ENCODE measurements at places on chromosomes 7 and 10.

DNA sequence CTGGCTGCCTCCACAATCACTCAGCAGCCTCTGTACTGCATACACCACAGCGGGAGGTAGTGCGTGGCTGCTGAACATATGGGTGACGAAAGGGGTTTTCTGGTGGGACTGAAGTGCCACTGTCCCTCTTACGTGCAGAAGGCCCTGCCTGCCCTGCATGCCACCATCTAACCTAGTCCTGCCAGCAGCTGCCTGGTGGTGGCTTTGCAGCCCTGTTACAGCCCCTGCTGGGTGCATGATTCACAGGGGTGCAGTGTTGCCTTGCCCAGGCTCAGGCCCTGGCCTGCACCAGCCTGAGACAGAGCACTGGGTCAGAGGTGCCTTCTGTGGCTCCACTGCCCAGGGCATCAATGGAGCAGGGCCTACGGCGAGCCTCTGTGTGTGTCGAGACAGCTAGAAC, 50.1 kb downstream of the SYPL1 start:
- H3K27me3 ChIP-seq, result no peaks in the 10 kb centered on the region
- H3K27ac ChIP-seq, result no peak overlapping the region
- H3K36me3 ChIP-seq, result no peaks in the 10 kb centered on the region
- H3K4me3 ChIP-seq, result no peak overlapping the region

DNA sequence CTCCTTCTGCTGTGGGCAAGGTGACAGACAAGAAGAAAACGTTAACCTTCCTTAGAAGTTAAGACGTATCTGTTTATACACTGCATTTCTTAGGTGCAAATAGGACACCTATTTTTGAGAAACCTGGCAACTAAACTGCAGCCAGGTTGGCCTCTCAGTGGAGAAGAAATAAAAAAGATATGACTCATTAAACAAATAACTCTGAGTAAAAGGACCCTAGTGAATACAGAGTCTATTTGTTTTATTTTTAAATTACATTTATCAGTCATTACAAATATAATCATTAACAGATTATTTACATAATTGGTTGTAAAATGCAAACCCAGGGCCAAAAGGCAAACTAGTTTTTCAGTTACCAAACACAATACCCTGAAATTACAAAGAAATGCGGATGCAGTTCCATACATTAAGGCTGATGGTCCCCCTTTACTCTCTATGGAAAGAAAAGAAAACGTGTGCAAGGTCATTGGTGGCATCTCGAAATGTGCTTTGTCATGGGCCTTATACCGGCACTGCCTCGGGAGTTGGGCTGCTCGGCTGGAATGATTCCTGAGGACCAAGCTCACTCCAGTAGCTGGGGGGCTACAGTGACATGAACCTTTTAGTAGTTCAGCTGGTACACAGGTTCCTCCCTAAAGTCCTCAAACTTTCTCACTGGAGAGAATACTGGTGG, 38.4 kb downstream of the ADRB1 start:
- H3K27me3 ChIP-seq, result no peaks in the 10 kb centered on the region
- H3K4me3 ChIP-seq, result no peak overlapping the region
- H3K4me1 ChIP-seq, result peaks cover 2% of the 10 kb centered on the region
- no peaks in the 10 kb centered on the region for H3K36me3 ChIP-seq

DNA sequence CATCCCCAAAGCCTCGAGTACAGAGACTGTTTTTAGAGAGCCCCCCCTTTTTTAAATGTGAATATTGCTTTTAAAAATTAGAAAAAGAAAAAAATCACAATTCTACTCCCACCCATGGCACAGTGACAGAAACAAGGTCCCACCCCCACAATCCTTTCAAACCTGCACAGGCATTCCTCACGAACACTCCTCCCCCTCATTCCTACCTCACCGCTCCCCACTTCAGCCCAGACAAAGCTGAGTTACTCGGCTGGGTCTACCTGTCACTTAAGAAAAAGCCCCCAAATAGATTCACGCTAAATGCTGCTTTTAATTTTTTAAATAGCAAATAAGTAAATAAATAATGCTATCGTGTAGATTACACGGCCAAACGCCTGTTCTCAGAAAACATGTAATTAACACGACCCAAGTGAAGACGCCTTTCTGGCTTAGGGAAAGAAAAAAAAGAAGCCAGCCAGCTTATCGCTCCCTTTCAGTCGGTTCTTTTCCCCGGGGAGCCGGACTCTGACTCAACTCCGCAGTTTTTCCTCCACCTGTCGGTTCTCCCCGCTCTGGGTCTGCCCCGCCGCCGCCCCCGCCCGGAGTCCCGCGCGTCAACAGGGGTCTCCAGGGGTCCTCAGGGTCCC, 739 bp downstream of the MPP7 start:
- peak overlapping the region; percentile 98 for H3K4me3 ChIP-seq
- peaks cover 23% of the 10 kb centered on the region for H3K4me1 ChIP-seq
- DNase-seq, result no peak
- H3K27ac ChIP-seq, result peak overlapping the region; percentile 81
- H3K27me3 ChIP-seq, result no peaks in the 10 kb centered on the region

GRCh38 chr7:31407178-31407676, 66.7 kb upstream of the NEUROD6 start:
- no peak overlapping the region for H3K27ac ChIP-seq
- H3K27me3 ChIP-seq, result no peaks in the 10 kb centered on the region
- H3K36me3 ChIP-seq, result no peaks in the 10 kb centered on the region
- H3K4me3 ChIP-seq, result no peak overlapping the region
- no peak for DNase-seq

- H3K36me3 ChIP-seq, result peaks cover 3% of the 10 kb centered on the region
- H3K4me1 ChIP-seq, result peaks cover 24% of the 10 kb centered on the region
- no peak overlapping the region for H3K4me3 ChIP-seq
- H3K27me3 ChIP-seq, result peaks cover 6% of the 10 kb centered on the region
- H3K27ac ChIP-seq, result no peak overlapping the region
Measured at GRCh38 chr7:149625947-149626392, 128.4 kb upstream of the ZNF746 start.

DNA sequence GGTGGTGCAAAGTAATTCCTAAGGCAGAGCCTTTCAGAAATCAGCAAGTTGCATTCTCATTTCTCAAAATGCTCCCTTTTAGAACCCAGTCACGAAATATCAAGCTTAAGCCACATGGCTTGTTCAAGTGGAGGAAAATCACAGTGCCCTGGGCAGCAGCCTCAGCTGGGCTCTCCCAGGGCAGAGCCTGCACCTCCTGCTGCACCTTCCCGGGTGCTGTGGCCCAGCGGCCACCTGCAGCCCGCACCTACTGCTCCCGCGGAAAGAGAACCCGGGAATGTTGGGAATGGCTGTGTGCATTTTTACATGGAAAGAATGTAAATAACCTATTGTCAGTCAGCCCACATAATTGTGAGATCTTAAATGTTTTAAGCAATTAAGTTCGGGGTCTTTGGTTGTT, 396.5 kb upstream of the VSTM2A start:
- H3K36me3 ChIP-seq, result no peaks in the 10 kb centered on the region
- no peak overlapping the region for H3K27ac ChIP-seq
- H3K4me3 ChIP-seq, result no peak overlapping the region
- no peaks in the 10 kb centered on the region for H3K4me1 ChIP-seq
- no peaks in the 10 kb centered on the region for H3K27me3 ChIP-seq

GRCh38 chr7:156668130-156668741, 27.7 kb downstream of the RNF32 start:
- no peak overlapping the region for H3K4me3 ChIP-seq
- no peak for DNase-seq
- no peaks in the 10 kb centered on the region for H3K27me3 ChIP-seq
- peaks cover 16% of the 10 kb centered on the region for H3K36me3 ChIP-seq

DNA sequence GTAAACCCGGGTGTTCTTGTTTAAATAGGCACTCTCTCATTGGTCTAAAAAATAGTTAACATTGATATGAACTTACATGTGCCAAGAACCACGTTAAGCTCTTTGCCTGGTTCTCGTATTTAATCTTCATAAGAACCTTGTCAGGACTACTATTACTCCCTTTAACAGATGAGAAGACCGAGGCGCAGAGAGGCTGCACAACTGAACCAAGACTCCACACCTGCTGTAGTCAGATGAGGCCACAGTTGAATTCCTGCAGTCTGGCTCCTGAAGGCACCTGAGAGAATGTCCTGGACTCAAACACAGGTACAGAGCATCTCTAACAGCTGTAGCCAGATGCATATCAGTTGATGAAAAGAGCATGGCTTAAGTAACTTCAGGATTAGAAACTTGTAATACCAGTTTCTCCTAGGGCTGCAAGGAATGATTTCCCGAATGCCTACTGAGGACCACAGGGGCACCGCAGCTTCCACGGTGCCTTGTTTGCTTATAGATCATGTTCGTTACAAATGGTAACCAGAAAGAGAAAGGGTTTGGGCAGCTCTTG, 9.5 kb downstream of the DDC start:
- H3K4me3 ChIP-seq, result no peak overlapping the region
- no peaks in the 10 kb centered on the region for H3K36me3 ChIP-seq
- no peaks in the 10 kb centered on the region for H3K4me1 ChIP-seq
- no peak for DNase-seq
- H3K27me3 ChIP-seq, result peaks cover 3% of the 10 kb centered on the region

DNA sequence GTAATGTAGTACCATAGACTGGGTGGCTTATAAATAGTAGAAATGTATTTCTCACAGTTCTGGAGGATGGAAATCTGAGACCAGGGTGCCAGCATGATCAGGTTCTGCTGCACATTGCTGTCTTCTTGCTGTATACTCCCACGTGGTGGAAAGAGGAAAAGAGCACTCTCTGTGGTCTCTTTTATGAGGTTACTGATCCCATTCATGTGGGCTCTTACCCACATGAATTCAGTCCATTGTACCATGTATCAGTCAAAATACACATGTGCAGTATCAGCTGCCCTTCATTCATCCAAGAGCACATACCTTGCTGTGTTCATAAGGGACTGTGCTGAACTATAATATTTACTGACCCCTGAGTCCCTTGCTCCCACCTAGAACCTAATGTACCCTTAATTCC, 17.1 kb downstream of the PNLIPRP2 start:
- no peak overlapping the region for H3K4me3 ChIP-seq
- peaks cover 3% of the 10 kb centered on the region for H3K27me3 ChIP-seq

GRCh38 chr10:86151613-86152012, 215.0 kb downstream of the GRID1 start:
- peaks cover 6% of the 10 kb centered on the region for H3K27me3 ChIP-seq
- H3K4me1 ChIP-seq, result no peaks in the 10 kb centered on the region
- H3K36me3 ChIP-seq, result no peaks in the 10 kb centered on the region
- H3K27ac ChIP-seq, result no peak overlapping the region
- DNase-seq, result no peak

DNA sequence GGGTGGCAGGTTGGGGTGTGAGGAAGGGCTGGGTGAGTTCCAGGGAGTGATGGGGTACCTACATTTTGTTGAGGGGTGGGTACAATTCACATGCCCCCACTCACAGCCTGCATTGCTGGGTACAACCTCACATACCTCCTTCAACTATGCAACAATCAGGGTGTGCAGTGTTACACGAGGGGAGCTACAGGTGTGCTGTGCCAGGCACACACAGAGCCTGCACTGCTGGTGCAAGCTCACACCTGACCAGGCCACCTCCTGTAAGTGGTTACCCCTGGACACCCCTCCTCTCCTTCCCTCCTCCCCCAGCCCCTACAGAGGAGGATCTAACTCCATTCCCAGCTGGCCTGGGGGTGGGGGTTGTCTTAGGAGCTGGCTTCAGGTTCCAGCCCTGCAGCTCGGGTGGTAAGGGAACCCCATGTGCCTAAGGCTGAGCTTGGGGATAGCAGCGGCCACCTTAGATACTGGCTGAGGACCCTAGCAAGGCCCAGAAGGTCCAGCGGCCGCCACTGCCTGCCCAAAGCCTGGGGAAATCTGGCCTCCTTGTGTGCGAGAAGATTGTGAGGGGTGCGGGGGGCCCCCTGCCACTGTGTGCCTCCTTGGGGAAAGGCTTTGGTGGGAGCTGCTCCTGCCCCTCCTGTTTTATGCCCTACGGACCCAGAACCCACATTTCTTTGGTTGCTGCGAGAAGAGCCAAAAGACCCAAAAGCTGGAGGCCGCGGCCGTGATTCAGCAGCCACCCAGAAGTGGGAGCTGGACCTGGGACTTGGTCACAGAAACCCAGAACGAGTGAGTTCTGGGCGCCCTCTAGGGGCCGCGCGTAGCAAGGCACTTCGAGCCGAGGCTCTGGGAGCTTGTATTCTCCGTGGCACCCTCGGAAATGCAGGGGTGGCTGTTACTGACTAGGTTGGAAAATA, 10.8 kb downstream of the TLX1 start:
- H3K36me3 ChIP-seq, result no peaks in the 10 kb centered on the region
- H3K4me1 ChIP-seq, result no peaks in the 10 kb centered on the region
- no peak overlapping the region for H3K4me3 ChIP-seq
- peaks cover 63% of the 10 kb centered on the region for H3K27me3 ChIP-seq
- no peak overlapping the region for H3K27ac ChIP-seq
- peak; percentile 89 for DNase-seq

DNA sequence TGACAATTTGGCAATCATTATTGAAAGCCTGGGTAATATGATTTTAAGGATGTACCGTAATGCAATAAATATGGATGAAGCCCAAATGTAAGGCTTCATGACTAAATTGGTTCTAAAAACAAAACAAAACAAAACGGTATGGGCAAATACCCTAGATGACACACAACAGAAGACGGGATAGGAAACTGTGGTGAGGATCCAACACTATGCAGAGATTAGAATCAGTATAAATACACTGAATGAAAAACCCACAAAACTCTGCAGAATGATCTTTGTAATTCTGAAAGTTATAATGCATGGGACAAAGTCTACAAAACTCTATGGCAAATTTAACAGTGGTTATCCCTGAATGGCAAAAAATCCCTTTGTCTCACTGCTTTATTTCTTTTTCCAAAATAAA, 57.6 kb downstream of the MALSU1 start:
- H3K4me1 ChIP-seq, result peaks cover 5% of the 10 kb centered on the region
- H3K27me3 ChIP-seq, result no peaks in the 10 kb centered on the region
- H3K27ac ChIP-seq, result no peak overlapping the region
- peak; percentile 48 for DNase-seq
- peaks cover 4% of the 10 kb centered on the region for H3K36me3 ChIP-seq
- H3K4me3 ChIP-seq, result no peak overlapping the region

GRCh38 chr7:8295638-8296361, 33.8 kb upstream of the ICA1 start:
- no peaks in the 10 kb centered on the region for H3K4me1 ChIP-seq
- H3K36me3 ChIP-seq, result no peaks in the 10 kb centered on the region
- DNase-seq, result peak; percentile 90
- no peak overlapping the region for H3K4me3 ChIP-seq

GRCh38 chr10:101965075-101965765, 90.8 kb downstream of the ARMH3 start:
- peaks cover 10% of the 10 kb centered on the region for H3K36me3 ChIP-seq
- no peak overlapping the region for H3K4me3 ChIP-seq
- no peaks in the 10 kb centered on the region for H3K27me3 ChIP-seq

- peak; percentile 23 for DNase-seq
- no peak overlapping the region for H3K4me3 ChIP-seq
- no peaks in the 10 kb centered on the region for H3K36me3 ChIP-seq
- no peaks in the 10 kb centered on the region for H3K27me3 ChIP-seq
- no peaks in the 10 kb centered on the region for H3K4me1 ChIP-seq
- H3K27ac ChIP-seq, result no peak overlapping the region
Measured at GRCh38 chr7:13742811-13743210, 246.7 kb downstream of the ETV1 start.
